ENCODE measurements at places on chromosomes 5 and 9. TPM values are rescaled to one million over a fixed set of nuclear protein-coding genes. Genes with fewer than 3 reads are reported as not detected.

DNA sequence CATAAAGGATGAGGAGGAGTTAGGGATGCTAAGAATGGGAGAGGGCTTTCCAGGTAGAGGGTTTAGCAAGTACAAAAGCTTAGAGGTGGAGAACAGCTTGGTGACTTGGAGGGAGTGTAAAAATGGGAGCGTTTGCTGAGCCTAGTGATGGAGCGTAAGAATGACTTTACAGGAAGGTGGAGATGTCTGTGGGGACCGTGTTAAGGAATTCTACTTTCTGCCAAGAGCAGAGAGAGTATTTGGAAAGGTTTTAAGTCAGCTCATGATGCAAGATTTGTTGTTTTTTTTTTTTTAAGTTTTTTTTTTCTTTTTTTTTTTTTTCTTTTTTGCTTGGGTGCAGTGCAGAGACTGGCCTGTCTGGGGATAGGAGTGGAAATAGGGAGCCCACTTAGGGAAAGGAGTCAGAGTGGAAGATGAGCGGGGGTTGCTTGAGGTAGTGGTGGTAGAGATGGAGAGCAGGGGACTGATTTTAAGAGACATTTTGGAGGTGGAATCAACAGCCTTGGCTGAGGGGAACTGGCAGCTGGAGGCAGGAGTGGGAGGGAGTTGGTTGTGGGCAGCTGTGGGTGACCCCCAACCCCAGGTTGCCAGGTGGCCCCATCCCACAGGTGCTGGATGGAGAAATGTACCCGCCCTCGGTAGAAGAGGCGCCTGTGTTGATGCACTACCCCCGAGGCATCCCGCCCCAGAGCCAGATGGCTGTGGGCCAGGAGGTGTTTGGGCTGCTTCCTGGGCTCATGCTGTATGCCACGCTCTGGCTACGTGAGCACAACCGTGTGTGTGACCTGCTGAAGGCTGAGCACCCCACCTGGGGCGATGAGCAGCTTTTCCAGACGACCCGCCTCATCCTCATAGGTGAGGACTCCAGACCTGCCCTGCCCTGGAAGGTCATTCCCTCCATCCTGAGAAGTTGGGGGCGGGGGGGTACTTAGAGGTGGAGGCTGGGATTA, 12.4 kb downstream of the PTGS1 start:
- no peak for DNase-seq

- no peak for DNase-seq
Observed at GRCh38 chr5:33228149-33228548, 212.6 kb upstream of the TARS1 start.

DNA sequence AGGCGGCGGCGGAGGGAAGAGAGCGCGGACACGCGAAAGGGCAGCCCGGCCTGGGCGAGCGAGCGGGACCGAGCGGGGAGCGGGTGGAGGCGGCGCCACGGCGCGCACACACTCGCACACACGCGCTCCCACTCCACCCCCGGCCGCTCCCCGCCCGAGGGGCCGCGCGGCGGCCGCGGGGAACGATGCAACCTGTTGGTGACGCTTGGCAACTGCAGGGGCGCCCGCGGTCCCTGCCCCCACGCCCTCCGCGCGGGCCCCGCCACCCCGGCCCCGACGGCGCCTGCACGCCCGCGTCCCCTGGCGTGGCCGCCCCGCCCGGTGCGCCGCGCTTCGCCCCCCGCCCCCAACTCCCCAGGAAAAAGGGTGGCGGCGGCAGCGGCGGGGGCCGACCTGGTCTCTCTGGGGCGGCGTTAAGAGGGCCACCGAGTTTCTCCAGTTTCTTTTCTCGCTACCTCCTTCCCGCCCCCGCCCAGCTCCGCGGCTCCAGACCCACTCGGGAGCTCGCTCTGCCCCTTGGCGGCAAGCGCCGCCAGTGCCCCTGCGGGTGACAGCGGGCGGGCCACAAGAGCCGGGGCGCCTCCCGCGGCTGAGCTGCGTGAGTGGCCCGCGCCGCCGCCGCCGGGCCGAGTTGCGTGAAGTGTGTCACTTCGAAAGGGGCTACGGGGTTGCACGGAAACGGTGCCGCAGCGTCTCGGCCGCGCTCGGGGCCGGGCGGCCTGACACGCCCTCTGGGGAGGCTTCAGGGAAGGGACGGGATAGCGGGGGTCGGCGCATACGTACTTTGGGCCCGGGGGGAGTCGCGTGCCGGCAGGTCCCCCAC, at the start of gene NR3C1:
TSS of gene NR3C1 (minus strand) at position 94 of the 823 bp plus-strand sequence. CDS start 2,847 bp downstream, outside the sequence.
- peak; percentile 52 for DNase-seq

DNA sequence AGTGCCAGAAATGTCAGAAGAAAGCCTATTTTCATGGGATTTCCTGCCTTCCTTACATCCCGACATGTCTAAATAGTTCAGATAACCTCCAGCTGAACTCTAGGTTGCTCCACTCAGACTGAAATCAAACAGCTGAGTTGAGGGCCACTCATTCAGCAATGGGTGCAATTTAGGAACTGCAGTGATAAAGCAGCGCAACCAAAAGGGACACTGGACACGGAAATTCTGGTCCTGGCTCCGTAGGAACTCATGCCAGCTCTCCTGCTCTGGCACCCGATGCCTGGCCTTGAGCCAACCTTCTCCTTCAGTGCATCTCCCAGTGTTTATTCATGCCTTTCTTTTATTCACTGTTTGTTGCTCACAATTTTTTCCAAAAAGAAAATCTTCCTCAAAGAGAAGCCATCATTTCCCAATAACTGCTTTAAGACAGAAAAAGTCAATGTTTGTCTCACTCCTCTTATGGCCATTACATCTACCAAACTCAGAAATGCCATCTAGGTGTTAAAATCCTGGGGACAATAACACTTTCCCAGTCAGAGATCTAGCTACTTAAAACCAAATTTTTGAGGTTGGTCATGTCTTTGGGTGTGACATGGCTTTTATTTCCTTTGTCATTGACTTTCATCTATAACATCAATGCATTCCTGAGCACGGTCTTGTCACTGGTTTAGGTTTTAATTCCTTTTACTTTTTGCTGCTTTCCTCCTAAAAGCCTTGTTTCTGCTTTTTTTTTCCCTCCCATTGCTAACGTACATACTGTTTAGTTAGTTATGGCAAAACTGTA, 126.9 kb downstream of the PDE4D start:
- DNase-seq, result no peak

- DNase-seq, result no peak
Observed at GRCh38 chr5:95043234-95043633, 241.7 kb downstream of the MCTP1 start.

GRCh38 chr5:109469896-109470662, 60.3 kb upstream of the PJA2 start:
- DNase-seq, result no peak

DNA sequence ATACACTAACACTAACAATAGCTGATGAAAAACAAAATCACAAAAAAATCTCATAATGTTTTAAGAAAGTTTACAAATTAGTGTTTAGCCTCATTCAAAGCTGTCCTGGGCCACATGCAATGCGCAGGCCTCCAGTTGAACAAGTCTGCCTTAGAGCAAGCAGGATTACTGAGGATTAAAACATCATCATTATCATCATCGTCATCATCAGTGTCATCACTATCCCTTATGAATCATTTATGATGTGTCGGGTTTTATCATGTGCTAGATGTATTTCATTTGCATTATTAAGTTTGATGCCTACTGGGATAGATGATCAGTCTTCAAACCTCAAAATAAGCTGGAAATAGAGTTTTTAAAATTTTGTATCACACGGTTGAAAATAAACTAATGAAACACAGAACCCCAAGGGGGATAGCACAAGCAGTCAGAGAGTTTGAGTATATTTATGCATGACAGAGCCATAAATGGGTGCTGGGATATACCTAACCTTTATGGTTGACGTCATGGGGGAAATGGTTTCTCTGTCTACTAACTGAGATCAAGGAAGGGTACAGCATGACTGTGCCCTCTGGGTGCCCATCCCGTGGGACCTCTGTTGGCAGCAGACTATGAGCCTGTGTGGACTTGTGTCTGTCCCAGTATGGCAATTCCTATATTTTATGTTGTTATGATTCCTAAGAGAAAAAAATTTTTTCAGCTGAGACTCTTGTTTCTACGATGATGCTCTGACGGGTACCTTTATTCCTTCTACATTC, 150.3 kb upstream of the ADRA1B start:
- no peak for DNase-seq

DNA sequence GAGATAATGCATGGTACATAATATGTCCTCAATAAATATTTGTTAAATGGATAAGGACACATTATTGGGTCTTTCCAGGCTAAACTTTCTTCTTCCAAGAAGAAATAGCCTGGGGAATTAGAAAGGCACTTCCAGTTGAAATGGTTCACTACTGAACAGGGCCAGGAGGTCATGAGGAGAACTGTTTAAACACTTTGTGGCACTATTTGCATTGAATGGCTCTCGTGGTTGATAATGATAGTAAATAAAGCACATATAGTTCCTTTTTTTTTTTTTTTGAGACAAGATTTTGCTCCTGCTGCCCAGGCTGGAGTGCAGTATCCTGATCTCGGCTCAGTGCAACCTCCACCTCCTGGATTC, 19.9 kb upstream of the CAST start:
- DNase-seq, result no peak

- DNase-seq, result no peak
Observed at GRCh38 chr9:130896233-130897014, at the start of gene QRFP. Gene QRFP (minus strand): TSS chr9:130896812. CDS start chr9:130893838, 2,974 bp downstream.

GRCh38 chr9:15332939-15333338, 25.9 kb upstream of the TTC39B start:
- DNase-seq, result no peak

- no peak for DNase-seq
Observed at GRCh38 chr9:109918339-109919163, 138.6 kb downstream of the PALM2AKAP2 start.

GRCh38 chr5:135140446-135141204, 106.6 kb upstream of the PITX1 start:
- DNase-seq, result no peak

- DNase-seq, result no peak
Observed at GRCh38 chr5:112183103-112183711, 235.9 kb downstream of the EPB41L4A start.

GRCh38 chr9:123696476-123696875, 233.4 kb downstream of the DENND1A start:
- no peak for DNase-seq

DNA sequence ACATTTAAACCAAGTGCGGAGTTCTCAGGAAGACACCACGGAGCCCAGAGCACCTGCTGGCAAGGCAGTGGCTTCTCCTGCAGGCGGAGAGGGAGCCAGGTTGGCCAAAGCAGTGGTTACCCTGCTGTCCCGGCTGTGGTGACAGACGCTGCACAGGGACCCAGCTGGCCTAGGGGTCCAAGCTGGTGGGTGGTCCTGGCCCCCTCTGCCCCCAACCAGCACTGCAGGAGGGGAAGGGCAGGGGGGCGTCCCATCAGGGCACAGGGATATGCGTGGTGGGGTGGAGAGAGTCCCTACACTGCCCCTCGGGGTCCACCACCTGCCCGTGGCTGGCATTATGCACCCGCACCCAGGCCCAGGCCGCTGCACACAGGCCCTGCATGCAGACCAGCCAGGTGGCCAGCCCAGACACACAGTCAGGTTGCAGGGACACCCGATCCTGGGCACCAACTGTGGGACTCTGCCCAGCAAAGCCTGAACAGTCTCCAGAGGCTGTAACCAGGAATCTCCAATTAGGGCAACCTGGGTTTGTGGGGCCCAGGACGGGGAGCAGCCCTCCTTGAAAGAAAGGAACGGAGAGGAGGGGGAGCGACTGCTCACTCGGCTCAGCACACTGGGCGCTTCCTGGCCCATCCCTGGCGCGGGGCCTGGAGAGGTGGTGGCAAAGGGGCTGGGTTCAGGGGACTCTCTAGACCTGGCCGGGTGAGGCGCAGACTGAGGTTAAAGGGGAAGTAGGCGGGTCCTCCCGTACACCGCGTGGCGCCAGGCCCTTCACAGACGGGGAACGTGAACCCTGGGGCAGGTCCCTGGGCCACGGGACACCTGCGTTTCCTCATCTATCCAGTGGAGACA, 46.3 kb downstream of the NACC2 start:
- no peak for DNase-seq

DNA sequence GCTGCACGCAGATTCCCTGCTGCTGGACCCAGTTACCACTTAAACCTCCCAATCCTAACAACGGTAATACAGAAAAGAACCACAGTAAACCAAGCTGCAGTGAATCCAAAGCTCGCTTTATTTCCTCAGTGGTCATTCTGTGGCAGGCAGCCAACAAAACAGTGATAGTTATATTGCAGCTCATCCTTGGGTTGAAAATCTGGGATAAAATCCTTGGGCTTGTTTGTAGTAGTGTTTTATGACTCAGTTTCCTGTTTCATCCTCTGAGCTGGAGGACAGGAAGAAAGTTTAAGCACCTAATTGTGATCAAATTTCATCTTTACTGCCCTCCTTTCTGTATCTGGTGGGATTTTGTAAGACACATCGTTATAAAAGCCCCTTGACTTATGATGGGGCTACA, 31.4 kb downstream of the HMGCR start:
- DNase-seq, result no peak

DNA sequence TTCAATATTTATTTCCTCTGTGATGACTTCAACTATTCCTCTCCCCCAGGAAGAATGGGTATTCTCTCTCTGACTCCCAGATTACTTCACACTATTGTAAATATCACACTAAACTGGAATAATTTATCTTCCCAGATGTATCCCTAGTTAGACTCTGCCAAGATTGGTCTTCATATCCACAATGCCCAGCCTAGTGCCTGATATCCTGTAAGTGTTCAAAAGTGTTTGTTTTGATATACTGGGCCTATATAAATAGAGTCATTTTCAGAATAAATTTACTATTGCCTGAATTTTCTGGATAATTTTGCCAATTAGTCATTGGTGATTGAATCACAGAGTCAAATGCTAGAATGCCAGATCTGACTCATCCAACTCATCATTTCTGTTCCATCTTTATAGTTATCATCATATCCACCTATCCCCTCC, 143.7 kb upstream of the TNC start:
- DNase-seq, result no peak

- no peak for DNase-seq
Observed at GRCh38 chr9:72276429-72276828, 88.6 kb downstream of the ZFAND5 start.

GRCh38 chr9:4750023-4750673, 9.1 kb upstream of the AK3 start:
- DNase-seq, result no peak

The QRFP gene
- total RNA-seq, result not detected

The PRSS3 gene
- not detected for total RNA-seq

The BHMT2 gene
- not detected for total RNA-seq

The UBE2D2 gene
- total RNA-seq, result 166 TPM

The CTSL gene
- 33.8 TPM for total RNA-seq

The SLC27A6 gene
- not detected for total RNA-seq

The EIF4E1B gene
- total RNA-seq, result not detected

The COL27A1 gene
- total RNA-seq, result 15.3 TPM

The RMND5B gene
- 42.4 TPM for total RNA-seq

The KIF4B gene
- not detected for total RNA-seq

The SSNA1 gene
- total RNA-seq, result 66.4 TPM

All from neural crest cell (in vitro differentiated cells).